ENCODE measurements at places on chromosomes 4 and X.

DNA sequence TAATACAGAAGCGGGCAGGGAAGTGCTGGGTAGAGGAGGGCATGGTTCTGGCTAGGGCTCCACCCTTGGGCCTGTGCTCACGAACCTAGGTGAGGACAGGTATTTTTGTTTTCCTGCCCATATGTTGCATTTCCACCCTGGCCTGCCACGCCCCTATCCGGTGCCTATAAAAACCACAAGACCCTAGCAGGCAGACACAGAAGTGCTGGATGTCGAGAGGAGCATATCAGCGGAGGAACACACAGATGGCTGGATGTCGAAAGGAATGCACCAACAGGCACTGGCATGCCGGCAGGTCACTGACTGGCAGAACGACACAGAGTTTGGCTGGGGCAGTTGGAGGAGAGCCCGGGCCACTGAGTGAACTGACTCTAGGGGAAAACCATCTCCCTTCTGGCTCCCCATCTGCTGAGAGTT is 316.6 kb upstream of the BOD1L1 start:
- no peak for DNase-seq

DNA sequence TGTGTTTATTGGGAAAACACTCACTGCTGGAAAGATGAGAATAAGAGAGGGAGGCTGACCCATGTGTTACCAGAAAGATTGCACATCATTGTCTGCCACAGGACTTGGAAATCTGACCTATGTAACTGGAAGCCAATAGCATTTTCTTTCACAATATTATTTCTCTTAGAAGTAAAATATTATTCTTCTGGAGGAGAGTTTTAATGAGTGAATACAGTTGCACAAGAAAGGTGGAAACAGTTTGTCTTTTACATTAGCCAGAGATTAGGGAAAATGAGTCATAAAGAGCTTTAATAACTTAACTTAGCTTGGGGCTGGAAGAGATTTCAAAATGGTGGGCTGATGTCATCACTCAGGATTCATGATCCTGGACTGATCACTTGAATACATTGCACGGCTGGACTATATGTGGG is 31.5 kb upstream of the LNX1 start:
- no peak for DNase-seq

DNA sequence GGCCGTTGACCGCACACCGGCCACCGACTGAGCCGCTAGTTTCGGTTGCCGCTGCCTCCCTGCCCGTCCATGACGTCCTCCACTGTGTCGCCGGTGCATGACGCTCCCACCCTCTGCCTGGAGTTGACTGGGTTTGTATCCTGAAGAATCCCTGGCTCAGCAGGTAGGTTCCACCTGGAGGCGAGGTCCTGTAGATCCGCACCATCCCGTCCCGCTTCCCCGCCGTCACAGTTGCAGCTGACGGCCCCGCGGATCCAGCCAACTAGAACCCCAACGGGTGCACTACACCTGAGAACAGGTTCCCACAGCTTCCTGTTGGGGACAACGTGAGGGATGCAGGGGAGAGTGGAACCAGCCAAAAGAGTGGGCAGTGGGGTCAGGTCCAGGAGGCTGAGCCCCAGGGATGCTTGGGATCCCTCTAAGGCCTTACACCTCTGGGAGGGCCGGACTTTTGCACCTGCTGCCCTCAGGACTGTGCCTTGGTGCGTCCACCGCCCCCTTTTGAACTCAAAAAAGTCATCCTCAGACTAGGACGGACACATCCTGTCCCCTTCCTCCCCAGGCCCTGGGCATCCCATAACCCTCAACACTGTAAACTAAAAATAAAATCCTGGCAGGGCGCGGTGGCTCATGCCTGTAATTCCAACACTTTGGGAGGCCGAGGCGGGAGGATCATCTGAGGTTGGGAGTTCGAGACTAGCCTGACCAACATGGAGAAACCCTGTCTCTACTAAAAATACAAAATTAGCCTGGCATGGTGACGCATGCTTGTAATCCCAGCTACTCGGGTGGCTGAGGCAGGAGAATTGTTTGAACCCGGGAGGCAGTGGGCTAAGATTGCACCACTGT is 1.1 kb upstream of the SLBP start:
- DNase-seq: no peak

DNA sequence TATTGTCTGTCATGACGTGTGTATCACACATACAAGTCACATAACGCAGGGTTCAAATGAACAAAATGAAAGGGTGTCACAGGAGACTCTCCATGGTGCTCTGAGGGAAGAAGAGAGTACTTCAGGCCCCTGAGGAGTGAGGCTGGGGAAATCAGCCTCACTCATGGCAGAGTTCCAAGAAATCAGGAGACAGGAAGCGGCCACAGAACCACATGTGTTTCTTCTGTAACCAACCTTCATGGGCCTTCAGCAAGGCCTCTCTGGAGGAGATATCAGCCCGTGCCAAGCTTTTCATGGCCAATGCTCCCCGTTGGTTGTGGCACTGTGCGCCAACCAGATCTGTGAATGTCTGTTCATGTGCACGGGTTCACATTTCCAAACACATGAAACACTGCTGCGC is 76.0 kb downstream of the NAT8L start:
- DNase-seq: peak; percentile 40

GRCh38 chr4:185201977-185202962 is 1.5 kb downstream of the CFAP97 start:
- no peak for DNase-seq

- DNase-seq: no peak
These were observed 51.4 kb downstream of the CD99L2 start for GRCh38 chrX:150847088-150847487.

GRCh38 chr4:144646523-144647094 is 653 bp downstream of the HHIP start:
- DNase-seq: no peak

DNA sequence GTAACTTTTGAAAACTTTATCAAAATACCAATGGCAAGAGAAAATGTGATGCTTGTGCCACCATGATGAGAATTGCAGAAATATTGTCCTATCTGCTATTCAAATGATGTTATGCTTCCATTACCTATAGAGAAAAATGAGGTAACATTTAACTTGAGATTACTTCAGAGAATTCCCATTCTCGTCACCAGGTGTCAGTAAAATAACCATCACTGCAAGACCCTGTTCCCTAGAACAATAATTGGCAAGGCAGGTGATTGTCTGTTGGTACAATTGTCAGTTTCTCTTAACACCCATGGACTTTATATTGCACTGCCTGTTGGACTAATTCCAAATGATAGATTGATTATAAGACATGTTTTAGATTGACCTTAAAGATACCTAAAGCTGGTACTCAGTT is 179.9 kb downstream of the GABRG1 start:
- DNase-seq: no peak

- no peak for DNase-seq
These were observed 18.1 kb upstream of the ATOH1 start for GRCh38 chr4:93810340-93810992.

GRCh38 chr4:38145741-38146140 is 185.5 kb downstream of the PTTG2 start:
- no peak for DNase-seq

GRCh38 chr4:181566490-181566889 is 676.7 kb upstream of the TENM3 start:
- DNase-seq: peak; percentile 24

DNA sequence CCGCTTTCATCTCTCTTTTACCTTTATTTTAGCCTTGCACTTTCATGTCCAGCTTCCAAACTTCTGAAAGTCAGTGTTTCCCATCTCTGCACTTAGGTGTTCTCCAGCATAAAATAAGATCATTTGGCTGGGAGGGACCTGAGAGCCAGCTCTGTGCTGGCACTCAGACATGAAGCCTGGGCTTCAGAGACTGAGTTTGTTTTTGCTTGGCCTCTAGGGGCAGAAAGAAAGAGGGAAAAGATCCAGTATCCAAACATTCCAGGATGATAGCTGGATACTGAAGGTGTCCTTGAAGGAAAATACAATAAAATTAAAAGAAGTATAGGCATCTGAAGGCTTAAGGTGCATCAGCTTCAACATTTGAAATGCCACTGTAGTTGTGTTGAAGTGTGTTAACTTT is 202.4 kb upstream of the ZIC3 start:
- no peak for DNase-seq

DNA sequence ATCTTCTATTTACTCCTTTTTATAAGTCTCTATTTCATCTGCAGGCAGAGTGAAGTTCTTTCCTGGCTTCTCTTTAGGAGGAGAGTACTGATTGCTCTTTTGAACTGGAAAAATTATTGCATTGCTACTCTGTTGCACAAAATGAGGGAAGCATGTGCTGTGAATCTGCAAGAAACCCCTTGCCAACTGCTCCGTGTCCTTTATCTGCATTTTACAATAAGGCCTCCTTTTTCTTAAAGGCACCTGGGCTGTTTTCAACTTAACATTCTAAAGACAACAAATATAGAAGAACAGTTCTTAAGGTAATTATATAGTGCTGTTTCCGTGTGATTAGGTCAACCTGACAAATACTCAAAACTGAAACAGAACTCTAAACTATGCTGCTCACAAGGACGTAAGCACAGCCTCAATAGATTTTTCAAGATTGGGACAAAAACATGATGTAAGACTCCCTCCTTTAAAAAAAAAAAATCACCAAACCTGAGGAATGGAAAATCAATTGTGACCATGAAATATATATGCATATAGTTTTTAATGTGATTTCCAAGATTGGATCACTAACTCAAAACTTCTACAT is 716.6 kb upstream of the INTU start:
- DNase-seq: no peak

DNA sequence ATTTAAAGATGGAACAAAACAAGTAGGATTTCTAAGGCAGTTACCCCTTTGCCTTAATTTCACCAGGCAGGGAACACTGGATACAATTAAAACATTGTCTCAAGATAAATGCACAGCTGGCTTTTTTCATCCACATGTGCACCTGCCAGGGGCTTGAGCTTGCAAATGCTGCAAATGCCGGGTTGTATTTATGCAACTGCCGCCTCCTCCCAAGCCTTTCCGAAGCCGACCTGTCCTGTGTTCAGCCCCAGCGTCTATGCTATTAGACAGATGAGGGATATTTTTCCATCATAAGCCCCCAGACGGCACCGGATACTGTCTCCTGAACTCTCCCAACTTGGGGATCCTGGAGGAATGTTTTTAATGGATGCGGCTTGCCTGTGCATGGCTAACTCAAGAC is 251.6 kb downstream of the CRLF2 start:
- no peak for DNase-seq

DNA sequence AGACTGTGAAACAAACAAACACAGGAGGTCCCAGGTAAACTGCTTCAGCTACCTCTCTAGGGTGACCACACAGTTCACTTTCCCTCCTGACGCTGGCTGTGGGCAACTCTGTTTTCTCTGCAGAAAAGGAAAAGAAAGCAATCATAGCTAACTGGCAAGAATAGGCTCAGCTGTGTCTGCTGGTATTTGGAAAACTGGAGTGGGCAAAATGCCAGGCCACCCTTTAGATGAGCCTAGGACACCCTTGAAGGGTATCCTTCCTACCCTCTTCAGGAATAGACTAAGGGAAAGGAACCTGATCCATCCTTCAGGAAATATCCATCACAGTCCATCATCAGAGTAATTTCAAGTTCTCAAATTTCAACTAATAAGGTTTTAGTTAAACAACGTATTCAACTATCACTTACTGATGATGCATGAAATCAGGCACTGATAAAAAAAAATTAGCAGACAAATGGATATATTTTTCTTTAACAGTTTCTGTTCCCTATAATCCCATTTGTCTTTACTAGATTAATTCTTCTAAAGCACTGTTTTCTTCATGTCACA is 60.9 kb downstream of the CAMK2D start:
- no peak for DNase-seq

- DNase-seq: no peak
These were observed 73.7 kb downstream of the ELOVL6 start for GRCh38 chr4:110124711-110125110.

- no peak for DNase-seq
These were observed 744 bp downstream of the NPY5R start for GRCh38 chr4:163344147-163345125.

GRCh38 chrX:124502599-124502998 is 156.2 kb downstream of the SH2D1A start:
- no peak for DNase-seq

- no peak for DNase-seq
These were observed 61.1 kb downstream of the DCLK2 start for GRCh38 chr4:150139297-150139865.

GRCh38 chr4:101415962-101416361 is 68.6 kb upstream of the PPP3CA start:
- no peak for DNase-seq

DNA sequence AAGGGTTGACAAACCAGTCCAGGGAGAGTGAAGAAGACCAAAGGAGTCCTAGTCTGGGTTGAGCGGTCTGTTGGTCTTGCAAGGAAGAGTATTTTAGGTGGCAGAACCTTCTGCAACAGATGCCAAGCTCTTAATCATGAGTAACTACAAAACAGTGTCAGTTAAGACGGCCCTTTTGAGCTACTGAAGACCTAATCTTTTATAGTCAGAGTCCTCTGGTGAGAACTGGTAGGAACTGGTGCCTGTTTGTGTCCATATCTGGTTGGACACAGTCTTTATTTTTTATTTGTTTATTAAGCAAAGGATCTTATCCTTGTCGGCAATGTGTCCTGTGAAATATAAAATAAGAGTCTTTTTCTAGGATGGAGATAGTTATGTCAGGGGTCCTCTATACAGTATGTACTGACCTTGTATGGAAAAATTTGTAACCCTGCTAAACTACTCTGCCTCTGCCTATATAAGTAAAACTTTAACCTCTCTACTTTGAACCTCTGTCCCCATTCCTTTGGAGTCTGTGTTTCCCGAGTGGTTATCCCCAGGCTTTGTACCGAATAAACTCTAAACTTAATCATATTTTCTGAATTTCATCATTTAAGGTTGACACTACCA is 47.1 kb downstream of the FAM13A start:
- DNase-seq: no peak

DNA sequence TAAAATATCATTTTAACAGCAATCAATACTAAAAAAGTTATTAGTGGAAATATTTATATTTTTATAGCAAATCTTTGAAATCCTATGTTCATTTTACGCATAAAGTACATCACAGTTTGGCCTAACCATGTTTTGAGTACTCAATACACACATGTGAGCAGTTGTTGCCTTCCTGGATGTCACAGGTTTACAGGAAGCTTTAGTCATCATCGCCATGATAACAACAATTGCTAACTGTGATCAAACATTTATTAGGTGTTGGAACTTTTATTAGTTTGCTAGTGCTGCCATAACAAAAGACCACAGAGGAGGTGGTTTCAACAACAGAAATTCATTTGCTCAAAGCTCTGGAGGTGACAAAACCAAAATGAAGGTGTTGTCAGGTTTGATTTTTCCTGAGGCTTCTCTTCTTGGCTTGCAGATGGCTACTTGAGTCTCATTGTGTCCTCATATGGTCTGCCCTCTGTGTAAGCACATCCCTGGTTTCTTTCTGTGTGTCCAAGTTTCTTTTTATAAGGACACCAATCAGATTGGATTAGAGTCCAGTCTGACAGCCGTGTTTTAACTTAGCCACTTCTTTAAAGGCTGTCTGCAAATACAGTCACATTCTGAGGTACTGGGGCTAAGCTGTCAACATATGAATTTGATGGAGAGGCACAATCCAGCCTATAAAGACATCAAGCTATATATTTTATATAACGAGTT is 43.1 kb upstream of the BOD1L1 start:
- DNase-seq: no peak

GRCh38 chr4:89757154-89757719 is 79.7 kb downstream of the SNCA start:
- no peak for DNase-seq

Data from HFF-Myc (cell line).